Prostate gland (tissue), 2 donors: ENCODE measurements at places on chromosomes 1 and 21. TPM values are rescaled to one million over a fixed set of nuclear protein-coding genes. Genes with fewer than 3 reads are reported as not detected.

SIK1 gene
- 17.3 TPM for total RNA-seq

GRCh38 chr1:56190806-56191365 lies 388.5 kb downstream of the PLPP3 start:
- no peaks in the 10 kb centered on the region for H3K27me3 ChIP-seq
- H3K36me3 ChIP-seq: no peaks in the 10 kb centered on the region
- no peak for DNase-seq

DNA sequence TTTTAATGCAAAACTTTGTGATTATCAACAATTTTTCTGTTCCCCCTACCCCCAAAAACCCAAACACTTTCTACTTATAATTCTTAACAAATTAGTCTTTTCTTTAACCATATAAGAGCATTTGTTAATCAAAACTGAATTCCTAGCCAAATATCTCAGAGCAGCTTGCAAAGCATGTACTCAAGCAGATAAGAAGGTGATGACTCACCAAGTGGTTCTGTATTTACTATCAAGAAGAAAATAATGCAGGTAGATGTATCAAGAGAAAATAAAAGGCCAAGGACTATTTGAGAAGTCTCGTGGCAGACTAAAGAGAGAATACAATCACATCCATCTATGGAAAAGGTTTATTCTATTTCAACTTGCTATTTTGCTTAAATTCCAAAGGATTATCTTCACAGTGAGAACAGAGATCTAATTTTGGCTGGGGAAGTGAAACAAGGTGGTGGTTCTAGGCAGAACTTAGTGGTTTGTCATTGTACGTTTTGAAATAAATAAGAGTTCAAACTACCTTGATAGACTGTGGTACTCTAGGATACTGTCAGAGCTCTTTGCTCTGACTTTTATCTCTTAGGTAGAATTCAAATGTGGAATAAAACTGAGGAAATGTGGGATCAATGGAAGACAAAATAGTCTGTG lies 94.7 kb upstream of the NRIP1 start:
- H3K4me3 ChIP-seq: no peak overlapping the region
- H3K27me3 ChIP-seq: no peaks in the 10 kb centered on the region
- H3K4me1 ChIP-seq: no peaks in the 10 kb centered on the region
- H3K27ac ChIP-seq: no peak overlapping the region
- no peaks in the 10 kb centered on the region for H3K36me3 ChIP-seq

GRCh38 chr1:4086921-4087320 lies 186.8 kb upstream of the C1orf174 start:
- no peak overlapping the region for H3K4me3 ChIP-seq
- H3K27ac ChIP-seq: no peak overlapping the region
- H3K27me3 ChIP-seq: no peaks in the 10 kb centered on the region
- no peak for DNase-seq

RSPO1 gene
- total RNA-seq: 1.6 TPM

CFH gene
- 31.5 TPM for total RNA-seq

DENND2D gene
- 37.2 TPM for total RNA-seq

DNA sequence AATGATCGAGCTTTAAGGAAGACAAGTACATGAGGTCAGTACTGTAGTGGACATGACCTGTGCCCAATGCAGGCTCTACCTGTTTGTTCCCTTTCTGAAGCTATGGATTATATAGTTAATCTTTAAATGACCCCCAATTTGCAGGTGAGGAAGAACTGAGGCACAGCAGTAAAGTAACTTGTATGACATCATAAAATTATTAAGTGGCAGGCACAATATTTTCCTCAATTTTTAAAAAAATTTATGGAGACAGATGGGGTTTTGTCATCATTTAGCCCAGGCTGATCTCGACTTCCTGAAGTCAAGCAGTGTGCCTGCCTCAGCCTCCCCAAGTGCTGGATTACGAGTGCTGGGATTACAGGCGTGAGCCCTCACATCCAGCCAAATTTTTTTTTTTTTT lies 3.6 kb upstream of the GATAD2B start:
- DNase-seq: no peak
- peaks cover 4% of the 10 kb centered on the region for H3K36me3 ChIP-seq
- H3K27me3 ChIP-seq: no peaks in the 10 kb centered on the region
- no peak overlapping the region for H3K4me3 ChIP-seq
- H3K4me1 ChIP-seq: peaks cover 4% of the 10 kb centered on the region
- no peak overlapping the region for H3K27ac ChIP-seq

DNA sequence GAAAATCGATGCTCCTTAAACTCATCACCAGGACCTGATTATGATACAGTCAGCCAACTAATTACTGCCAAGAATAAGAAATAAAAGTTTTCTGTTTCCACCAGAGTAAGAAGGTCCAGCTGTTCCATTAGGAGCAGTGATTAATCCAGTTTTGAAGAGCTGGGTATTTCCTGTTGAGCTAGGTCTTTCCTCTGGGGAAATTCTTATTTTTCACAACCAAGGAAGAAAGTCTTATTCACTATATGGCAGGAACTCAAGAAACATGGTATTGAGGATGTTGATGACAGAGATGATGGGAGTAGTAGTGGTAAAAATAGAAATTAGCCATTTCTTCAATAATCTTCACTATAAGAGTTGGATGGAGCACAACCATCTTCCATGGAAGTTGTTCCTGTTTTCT lies 374.6 kb upstream of the RUNX1 start:
- DNase-seq: no peak
- H3K36me3 ChIP-seq: no peaks in the 10 kb centered on the region
- H3K4me1 ChIP-seq: no peaks in the 10 kb centered on the region
- no peak overlapping the region for H3K27ac ChIP-seq

TMEM39B gene
- 8.2 TPM for total RNA-seq

DNA sequence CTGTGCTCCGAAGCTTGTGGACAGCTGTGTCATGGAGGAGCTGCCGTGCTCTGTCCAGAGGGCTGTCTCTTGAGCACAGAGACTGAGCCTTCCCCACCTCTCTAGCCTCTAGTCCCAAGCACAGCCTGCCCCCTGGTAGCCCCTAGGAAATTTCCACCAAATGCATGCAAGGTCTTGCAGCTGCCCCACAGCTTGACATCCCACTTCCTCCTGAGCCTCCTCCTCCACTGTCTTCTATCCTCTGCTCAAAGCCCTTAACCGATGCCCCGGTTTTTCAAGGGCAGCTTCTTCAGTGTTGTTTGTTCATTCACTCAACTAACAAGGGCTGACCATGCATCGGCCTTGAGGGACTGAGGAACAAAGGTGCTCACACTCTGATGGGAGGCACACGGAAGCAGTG lies 20.6 kb upstream of the PROK1 start:
- no peak for DNase-seq
- H3K4me1 ChIP-seq: no peaks in the 10 kb centered on the region
- no peak overlapping the region for H3K4me3 ChIP-seq
- H3K27ac ChIP-seq: no peak overlapping the region
- no peaks in the 10 kb centered on the region for H3K27me3 ChIP-seq

DMBX1 gene
- not detected for total RNA-seq

- no peaks in the 10 kb centered on the region for H3K36me3 ChIP-seq
- H3K4me3 ChIP-seq: no peak overlapping the region
- H3K4me1 ChIP-seq: no peaks in the 10 kb centered on the region
- H3K27ac ChIP-seq: no peak overlapping the region
- no peaks in the 10 kb centered on the region for H3K27me3 ChIP-seq
These were observed 53.5 kb downstream of the FNBP1L start for GRCh38 chr1:93501399-93501798.

- H3K4me3 ChIP-seq: no peak overlapping the region
- H3K27me3 ChIP-seq: no peaks in the 10 kb centered on the region
- no peak overlapping the region for H3K27ac ChIP-seq
- no peaks in the 10 kb centered on the region for H3K4me1 ChIP-seq
- H3K36me3 ChIP-seq: no peaks in the 10 kb centered on the region
- no peak for DNase-seq
These were observed 94.2 kb downstream of the CACNA1E start for GRCh38 chr1:181577475-181577874.

LRRC38 gene
- 0.45 TPM for total RNA-seq

TSACC gene
- total RNA-seq: 58.7 TPM

DNA sequence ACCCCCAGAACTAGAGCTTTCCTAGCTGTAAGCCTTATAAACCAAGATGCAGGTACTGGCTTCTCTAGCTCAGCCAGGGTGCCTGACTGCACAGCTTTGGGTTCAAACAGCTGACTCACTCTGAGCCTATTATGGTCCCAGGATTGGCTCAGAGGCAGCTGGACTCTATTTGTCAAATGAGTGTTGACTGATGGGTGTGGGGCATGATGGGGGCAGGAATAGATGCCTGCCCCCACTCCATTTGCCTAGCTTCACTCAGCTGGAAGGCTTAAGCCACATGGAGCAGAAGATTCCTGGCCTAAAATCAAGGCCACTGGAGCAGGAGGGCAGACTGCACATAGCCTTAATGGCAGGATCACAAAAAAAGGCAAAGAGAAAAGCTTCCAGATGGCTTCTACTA lies 90.5 kb downstream of the PIK3R3 start:
- no peaks in the 10 kb centered on the region for H3K4me1 ChIP-seq
- H3K27ac ChIP-seq: no peak overlapping the region
- DNase-seq: no peak
- no peak overlapping the region for H3K4me3 ChIP-seq

SPRR2A gene
- not detected for total RNA-seq

DNA sequence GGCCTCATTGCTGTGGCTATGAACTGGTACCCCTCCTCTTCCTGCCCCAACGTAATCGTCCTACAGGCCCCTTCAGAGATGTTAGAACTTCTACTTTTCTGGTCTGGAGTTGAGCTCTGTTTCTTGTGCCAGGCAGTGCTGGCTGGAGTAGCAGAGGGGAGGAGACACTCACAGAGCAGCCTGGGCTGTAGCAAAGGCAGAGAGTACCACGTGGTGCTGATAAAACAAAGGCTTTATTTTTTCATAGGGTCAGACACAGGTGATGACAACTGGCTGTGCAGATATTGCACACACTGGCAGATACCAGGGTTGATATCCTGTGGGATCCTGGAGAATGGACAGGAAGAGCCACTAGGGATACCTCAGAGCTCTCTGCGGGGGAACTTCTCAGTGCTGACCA lies 23.2 kb downstream of the CRCT1 start:
- no peak overlapping the region for H3K27ac ChIP-seq
- no peaks in the 10 kb centered on the region for H3K4me1 ChIP-seq
- no peaks in the 10 kb centered on the region for H3K36me3 ChIP-seq
- no peaks in the 10 kb centered on the region for H3K27me3 ChIP-seq

FNDC10 gene
- total RNA-seq: 33.3 TPM

ERG gene
- 2.6 TPM for total RNA-seq

- H3K4me3 ChIP-seq: no peak overlapping the region
- H3K4me1 ChIP-seq: no peaks in the 10 kb centered on the region
- no peak overlapping the region for H3K27ac ChIP-seq
- no peak for DNase-seq
These were observed 28.3 kb upstream of the KIF26B start for GRCh38 chr1:245126530-245126929.

DNA sequence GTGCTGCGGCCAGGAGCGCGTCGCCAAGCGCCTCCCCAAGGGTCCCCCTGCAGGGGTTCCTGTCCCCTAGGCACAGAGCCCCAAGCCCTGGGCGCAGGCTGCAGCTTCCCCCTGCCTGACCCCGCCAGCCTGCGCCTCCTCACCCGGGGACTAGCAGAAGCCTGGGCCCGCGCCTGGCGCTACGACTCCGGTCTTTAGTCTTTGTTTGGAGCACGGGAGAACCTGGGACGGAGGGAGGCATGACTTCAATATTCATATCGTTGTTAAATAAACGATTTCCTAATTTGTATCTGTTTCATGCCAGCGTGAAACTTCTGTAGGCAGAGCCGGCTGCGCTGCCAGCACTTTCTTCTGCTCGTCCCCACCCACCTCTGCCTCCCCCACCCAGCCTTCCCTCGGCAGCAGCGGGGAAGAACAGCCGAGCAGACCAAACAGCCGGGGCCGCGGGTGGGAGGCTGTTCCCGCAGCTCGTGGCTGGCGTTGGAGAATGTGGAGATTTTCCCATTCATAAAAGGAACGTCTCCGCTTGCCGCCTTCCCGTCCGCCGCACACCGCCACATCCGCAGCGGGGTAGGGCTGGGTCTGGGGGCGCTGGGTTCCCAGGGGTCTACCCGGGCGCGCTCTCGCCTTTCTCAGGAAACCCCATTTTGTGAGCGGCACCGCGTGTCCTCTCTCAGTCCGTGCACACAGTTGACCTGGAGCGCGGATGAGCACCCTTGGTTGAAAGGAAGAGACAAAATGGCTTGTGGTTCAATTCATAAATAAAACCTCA lies 777 bp upstream of the TRIM67 start:
- H3K4me1 ChIP-seq: peaks cover 3% of the 10 kb centered on the region
- peaks cover 19% of the 10 kb centered on the region for H3K27me3 ChIP-seq
- no peaks in the 10 kb centered on the region for H3K36me3 ChIP-seq
- no peak for DNase-seq
- H3K27ac ChIP-seq: no peak overlapping the region

GRCh38 chr1:65069011-65069565 lies 78.9 kb upstream of the AK4 start:
- peak overlapping the region; percentile 98 for H3K27ac ChIP-seq
- H3K27me3 ChIP-seq: no peaks in the 10 kb centered on the region
- no peak for DNase-seq
- H3K4me3 ChIP-seq: peak overlapping the region; percentile 86
- H3K4me1 ChIP-seq: peaks cover 5% of the 10 kb centered on the region
- H3K36me3 ChIP-seq: no peaks in the 10 kb centered on the region

PLA2G2F gene
- 0.23 TPM for total RNA-seq

VWA5B1 gene
- 0.51 TPM for total RNA-seq

KRTAP11-1 gene
- total RNA-seq: not detected

DNA sequence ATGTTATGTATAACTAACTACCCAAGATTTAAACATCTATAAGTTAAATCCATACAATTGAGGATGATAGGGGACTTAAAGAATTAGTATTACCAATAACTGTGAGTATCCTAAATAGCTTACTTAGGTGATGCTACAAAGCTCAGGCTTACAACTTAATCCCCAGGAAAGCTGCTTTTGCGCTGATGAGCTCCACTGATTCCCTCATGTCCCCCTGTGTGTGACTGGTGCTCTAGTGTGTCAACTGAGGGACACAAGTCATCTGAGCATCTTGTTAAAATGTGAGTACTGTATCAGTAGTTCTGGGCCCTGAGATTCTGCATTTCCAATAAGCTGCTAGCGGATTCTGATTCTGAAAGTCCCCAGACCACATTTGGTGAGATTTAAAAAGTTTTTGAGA lies 1458.8 kb downstream of the MRPL39 start:
- H3K27me3 ChIP-seq: no peaks in the 10 kb centered on the region
- no peaks in the 10 kb centered on the region for H3K4me1 ChIP-seq
- H3K27ac ChIP-seq: no peak overlapping the region
- H3K36me3 ChIP-seq: no peaks in the 10 kb centered on the region
- DNase-seq: no peak

DNA sequence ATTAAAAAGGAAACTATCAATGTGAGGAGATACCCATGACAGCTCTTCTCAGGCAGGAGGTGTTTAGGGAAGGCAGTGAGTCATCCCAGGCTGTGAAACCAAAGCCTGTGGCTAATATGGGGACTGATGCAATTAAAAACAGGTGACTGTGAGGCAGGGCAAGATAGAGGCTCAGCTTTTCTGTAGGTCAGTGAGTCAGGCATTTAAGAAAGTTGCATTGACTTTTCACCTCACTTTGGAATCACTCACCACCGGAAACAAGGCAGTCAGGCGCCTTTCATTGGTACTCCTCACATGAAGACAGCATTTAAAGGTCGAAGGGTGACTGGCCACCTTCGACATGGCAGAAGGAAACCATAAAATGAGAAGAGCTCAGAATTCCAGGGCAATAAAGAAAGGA lies 54.5 kb downstream of the PAPPA2 start:
- no peak overlapping the region for H3K27ac ChIP-seq
- no peak for DNase-seq
- no peak overlapping the region for H3K4me3 ChIP-seq
- no peaks in the 10 kb centered on the region for H3K36me3 ChIP-seq
- no peaks in the 10 kb centered on the region for H3K4me1 ChIP-seq
- no peaks in the 10 kb centered on the region for H3K27me3 ChIP-seq

GRCh38 chr1:210726621-210727020 lies 397.9 kb downstream of the HHAT start:
- no peaks in the 10 kb centered on the region for H3K36me3 ChIP-seq
- DNase-seq: no peak
- no peak overlapping the region for H3K4me3 ChIP-seq
- H3K4me1 ChIP-seq: no peaks in the 10 kb centered on the region
- no peak overlapping the region for H3K27ac ChIP-seq

C1QC gene
- 76.9 TPM for total RNA-seq
